Jurkat, Clone E6-1 (cell line): ENCODE measurements at places on chromosomes 3 and 15.

DNA sequence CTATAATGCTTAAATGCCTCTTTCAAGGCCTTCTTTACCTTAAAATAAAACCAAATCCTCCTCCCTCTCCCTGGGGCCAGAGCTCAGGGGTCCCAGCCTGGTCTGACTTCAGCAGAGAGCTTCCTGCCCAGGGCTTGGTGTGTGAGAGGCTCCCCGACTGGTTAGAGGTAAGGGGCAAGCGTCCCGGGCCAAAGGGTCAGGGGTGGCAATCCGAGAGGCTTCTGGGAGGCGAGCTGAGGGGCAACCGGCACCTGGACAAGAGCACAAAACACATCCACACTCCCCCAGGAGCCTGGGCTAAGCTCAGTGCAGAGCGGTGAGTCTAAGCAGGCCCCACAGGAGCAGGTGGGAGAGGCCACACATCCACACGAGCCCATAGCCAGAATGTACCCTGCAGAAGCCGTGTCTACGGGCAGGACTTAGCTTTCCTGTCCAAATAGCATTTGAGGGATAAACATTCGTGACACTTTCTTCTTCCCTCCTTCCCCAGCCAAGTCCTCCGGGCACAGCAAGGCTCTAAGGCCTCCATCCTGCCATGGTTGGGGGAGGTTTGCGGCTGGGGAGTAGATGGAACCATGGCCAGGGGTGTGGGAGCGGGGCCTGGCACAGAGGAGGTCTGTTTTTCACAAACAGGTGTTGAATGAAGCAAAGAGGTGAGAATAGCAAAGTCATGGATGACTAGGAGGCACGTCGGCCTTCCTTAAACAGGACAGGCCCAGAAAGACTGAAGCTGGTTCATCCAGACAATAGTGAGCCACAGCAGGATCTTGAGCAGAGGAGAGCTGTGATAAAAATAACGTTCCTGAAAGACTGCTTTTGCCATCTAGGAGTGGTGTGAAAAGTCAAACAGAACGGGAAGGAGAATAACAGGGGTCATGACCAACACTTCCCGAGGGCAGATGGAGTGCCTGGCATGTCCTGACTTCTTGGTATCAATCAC, 98.7 kb upstream of the IQSEC1 start:
- no peak for DNase-seq

DNA sequence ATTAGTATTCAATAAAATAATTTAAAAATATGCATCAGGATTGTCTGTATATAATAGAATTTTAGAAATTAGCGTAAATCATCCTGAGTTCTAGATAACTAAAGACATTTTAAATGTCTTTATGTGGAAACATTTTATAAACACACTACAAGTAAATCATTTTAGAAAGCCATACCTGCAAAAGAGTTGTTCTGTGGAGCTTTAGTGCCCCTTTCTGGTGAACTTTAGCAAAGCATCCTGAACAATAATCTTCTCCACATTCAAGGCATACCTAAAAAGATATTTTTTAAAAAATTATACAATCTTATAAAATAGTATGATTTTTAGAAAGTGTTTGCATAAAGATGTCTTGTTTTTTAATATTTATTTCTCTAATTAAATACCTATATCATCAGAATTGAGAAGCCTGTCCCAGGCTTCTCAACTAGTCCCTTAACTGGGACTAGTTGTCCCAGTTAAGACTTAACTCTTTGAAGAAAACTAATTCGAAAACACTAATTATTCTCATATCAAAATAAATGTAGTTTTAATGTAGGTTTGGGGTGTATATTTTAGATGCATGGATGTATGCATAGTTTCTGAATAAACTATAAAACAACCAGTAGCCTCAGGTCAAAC, 29.7 kb downstream of the ZBBX start:
- peak; percentile 12 for DNase-seq

DNA sequence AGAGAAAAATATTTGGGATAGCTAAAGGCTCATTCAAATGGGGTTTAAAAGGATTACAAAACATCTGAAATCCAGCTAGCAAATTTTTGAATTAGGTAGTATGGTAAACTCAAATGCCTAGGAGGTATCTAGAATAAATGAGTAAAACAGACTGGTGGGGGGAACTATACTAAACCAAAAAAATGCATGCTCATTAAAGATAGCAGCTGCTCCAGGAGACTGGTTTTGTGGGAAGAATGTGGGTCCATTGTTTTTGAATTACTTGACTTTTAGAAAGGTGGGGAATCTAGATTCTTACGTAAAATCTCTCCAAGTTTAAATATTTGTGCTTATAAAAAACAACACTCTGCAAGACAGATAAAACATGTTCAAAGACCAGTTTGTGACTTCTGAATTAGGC, 73.8 kb downstream of the LEKR1 start:
- DNase-seq, result no peak

DNA sequence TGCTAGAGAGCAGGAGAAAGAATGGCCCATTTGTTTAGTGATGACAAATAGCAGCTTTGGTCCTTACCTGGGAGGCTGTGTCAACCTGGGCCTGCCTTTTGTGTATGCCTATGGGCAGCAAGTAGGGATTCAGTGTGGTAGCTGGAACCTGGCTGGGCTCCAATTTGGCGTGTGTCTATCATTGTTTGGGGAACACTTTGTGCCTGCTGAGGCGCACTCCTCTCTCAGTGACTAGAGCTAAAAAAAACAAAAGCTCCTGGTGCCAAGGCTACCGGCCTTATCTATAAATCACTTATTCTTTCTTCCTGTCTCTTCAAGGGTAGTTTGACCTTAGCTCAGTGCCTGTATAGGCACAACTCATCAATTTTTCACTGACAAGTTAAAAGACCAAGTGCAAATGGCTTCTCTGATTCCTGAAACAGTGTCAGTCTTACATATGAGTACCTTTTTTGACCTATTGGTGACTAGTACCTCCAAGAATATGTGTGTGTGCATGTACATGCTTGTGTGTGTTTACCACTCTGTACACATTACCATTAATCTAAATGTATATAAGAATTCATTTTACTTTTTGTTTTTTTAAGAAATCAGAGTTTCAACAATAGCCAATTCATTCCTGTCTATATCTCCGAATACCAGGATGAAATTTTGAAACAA, 54.6 kb downstream of the GMNC start:
- DNase-seq, result no peak

DNA sequence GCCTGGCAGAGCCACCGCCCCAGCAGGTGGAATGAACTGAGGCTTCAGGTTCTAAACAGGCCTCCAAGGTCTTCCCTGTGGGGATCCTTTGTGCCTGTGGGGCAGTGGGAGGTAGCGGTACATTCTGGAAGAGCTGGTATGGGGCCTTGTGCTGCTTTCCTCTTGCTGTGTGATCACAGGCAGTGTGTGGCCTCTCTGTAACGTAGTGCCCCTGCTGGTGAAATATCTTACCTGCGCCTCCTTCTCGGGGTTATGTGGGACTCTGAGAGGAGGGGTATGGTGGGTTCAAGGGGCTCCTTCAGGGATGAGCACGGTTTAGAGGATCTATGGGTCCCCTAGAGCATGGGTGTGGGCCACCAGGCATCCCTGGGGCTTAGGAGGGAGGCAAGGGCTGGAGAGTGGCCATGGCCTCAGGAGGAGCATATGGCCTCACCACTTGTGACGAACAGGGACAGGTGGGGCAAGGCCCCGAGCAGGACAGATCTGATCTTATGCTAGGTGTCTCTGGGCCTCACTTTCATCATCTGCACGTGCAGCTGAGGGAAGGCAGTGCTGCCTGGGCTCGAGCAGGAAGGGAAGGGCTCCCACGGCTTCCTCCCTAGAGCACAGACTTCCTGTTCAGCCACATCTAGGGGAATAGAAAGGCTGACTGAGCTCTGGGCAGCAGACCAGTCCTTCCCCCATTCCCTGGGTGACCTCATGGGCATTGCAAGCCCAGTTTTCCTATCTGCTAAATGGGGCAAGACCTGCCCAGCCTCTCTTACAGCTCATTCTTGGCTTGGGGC, 1.9 kb upstream of the ALS2CL start:
- DNase-seq, result peak; percentile 83

DNA sequence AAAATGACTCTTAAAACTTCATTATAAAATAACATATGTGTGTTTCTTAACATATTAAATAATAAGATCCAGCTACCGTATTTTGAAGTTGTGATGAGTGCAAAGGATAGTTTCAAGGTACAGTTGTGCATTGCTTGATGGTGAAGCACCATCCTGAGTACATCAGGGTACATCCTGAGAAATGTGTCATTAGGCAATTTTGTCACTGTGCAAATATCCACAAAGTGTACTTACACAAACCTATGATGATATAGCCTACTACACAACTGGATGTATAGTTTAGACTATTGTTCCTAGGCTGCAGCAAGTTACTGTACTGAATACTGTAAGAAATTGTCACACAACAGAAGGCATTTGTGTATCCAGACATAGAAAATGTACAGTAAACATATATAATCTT, 20.8 kb upstream of the TM4SF1 start:
- DNase-seq, result no peak

DNA sequence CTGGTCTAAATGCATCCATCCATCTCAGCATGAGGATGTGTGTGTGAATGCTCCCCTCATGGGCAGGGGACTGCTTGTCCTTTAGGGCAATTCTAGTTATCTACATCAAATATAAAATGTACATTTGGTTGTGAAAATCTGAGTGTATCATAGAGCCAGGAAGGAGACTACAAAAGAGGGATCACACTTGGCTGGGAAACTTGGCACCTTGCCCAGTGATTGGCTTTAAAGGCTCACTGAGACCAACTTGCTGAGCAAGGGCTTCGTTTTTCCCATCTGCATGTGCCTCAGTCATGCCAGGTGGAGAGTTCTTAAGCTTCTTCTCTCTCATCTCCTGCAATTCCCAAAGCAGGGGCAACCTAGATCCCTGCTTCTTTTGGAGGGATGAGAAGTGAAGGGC, 5.2 kb downstream of the CAPN3 start:
- no peak for DNase-seq

DNA sequence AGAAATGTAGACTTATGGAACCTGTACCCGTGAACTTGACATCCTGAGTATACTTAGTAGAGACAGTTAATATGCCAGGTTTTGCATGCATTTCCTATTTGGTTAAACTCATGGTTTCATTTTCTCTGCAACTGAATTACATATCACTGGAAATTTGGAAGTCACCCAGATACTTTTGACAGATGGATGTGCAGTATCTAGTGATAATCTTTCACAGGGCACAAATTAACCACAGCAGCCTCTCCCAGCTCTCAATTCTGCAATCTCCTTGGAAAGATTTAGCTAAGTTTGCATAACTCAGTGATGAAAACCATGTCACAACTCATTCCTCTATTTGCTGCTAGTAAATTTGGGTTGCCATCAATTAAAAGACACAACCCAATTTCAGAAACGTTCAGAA, 162.3 kb upstream of the TPM1 start:
- DNase-seq, result no peak

DNA sequence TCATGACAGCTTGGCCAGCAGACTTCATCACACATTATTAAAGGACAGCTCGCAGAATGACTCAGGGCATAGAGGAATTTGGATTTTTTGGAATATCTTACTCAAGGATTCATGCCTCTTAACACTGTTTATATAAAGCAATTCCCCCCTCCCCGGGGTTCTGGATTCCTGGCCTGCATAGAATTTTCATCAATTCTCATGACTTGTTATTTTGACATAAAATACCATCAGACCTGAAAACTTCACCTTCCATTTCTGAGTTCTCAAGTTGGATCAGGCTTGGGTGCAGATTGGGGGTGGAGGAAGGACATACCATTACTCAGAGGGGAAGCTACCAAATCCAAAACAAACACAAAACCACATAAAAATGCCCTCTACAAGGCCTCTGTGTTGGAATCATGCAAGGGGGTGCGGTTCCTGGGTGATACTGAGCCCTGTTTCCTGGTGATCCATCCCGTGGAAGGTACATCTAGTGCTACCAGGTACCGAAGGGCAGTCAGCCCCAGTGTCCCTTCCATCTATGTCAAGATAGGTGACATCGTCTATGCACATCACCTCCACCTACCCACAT, 95.3 kb downstream of the DAPK2 start:
- DNase-seq, result no peak

DNA sequence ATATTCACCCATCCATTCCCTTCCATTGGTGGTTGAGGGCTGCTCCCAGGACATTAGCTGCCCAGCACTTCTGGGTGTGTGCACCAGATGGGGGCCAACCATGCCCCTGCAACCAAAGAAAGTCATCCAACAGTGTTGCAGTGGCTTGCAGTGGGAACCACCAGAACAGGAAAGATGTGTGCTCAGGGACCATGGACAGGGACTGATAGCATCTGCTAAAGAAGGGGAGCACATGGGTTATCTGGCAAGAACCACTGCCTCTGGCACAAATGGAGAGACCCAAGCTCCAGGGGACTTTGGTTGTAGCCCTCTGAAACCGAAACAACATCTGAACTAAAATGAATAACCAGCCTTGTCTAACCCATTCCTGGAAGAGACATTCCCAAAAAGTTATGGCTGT, 8.1 kb downstream of the DCLK3 start:
- DNase-seq, result no peak

- DNase-seq, result no peak
Observed at GRCh38 chr3:129061888-129062834, 1.6 kb downstream of the GP9 start.

DNA sequence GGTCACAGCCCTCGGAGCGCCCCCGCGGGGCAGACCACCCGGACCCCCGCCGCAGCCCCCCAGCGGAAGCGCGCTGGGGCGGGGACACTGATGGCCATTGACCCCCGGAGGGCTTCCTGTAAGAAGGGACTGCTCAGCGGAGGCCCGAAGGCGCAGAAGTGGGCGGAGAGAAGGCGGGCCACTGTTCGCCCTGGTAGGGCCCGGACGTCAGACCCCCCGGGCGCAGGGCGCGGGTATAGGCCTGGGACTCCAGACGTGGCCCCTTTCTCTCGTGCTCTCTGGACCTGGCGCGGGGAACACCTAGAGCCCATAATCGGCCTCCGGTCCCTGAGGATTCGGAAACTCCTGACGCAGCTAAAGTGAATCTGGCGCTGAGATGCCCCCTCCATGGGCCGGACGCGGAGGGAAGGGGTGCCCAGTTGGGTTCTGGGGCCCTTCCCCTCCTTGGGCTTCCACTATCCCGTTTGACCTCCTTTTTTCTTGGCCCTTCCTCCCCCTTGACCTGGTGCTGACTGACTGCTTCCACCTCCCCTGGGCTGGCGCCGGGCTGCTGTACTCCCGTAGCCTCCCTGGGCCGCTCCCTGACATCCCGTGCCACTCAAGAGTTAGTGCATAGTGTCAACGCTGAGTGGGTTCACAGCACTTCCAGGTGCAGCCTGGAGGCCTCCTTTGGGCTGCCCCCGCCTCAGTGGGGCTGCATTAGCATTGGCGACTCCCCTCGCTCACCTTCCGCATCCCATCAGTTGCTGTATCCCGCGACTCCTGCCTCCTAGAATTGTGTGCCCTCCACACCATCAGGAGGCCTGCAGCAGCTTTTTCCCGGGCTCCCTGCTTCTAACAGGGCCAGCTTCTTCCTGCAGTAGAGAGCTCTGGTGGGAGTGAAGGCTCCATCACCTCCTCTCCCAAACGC, 694 bp downstream of the ABTB1 start:
- DNase-seq, result no peak
